ENCODE measurements at places on chromosomes 12 and 14.

GRCh38 chr12:41336041-41336549 lies 148.0 kb downstream of the PDZRN4 start:
- no peak for DNase-seq

GRCh38 chr12:49568442-49569162 lies 660 bp upstream of the MCRS1 start:
- DNase-seq: no peak

DNA sequence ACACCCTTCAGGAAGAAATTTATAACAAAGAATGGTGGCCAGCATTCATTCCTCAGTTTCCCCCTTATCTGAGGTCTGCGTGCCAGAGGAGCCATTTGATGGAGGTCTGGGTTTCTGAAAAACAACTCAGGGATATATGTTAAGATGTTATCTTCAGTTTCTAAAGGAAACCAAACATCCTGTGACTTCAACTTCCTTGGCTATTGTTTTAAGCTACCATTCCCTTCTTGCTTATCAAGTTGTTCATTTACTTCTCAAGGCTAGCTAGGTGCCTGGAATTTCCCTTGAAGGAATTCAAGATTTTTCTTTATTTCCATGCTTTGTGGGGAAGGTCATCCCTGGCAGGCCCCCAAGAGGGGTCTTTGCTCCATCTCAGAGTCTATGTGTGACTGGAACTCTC lies 27.1 kb upstream of the OXA1L start:
- DNase-seq: no peak

GRCh38 chr12:104535369-104535768 lies 78.6 kb downstream of the CHST11 start:
- no peak for DNase-seq

GRCh38 chr12:44960423-44960822 lies 84.3 kb upstream of the NELL2 start:
- DNase-seq: no peak

GRCh38 chr14:91444335-91445020 lies 26.9 kb upstream of the CCDC88C start:
- no peak for DNase-seq

GRCh38 chr12:124422570-124423523 lies 128.0 kb downstream of the RFLNA start:
- no peak for DNase-seq

DNA sequence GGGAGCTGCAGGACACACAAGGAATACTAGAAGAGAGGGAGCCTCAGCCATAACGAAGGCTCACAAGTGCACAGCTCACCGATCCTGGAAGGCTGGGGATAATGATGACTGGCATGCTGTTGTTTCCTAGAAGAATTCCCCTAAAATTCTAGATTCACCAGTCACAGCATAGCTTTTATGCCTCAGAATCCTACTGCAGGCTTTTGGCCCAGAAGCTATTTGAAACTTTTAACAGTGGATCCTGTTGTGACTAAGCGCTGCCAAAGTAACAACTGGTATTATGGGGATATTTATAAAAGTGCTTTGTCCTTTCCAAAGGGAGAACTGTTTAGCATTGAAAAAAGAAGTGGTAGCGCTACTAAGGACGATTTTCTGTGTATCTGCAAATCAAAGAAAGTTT lies 214.1 kb upstream of the PELI2 start:
- DNase-seq: no peak

DNA sequence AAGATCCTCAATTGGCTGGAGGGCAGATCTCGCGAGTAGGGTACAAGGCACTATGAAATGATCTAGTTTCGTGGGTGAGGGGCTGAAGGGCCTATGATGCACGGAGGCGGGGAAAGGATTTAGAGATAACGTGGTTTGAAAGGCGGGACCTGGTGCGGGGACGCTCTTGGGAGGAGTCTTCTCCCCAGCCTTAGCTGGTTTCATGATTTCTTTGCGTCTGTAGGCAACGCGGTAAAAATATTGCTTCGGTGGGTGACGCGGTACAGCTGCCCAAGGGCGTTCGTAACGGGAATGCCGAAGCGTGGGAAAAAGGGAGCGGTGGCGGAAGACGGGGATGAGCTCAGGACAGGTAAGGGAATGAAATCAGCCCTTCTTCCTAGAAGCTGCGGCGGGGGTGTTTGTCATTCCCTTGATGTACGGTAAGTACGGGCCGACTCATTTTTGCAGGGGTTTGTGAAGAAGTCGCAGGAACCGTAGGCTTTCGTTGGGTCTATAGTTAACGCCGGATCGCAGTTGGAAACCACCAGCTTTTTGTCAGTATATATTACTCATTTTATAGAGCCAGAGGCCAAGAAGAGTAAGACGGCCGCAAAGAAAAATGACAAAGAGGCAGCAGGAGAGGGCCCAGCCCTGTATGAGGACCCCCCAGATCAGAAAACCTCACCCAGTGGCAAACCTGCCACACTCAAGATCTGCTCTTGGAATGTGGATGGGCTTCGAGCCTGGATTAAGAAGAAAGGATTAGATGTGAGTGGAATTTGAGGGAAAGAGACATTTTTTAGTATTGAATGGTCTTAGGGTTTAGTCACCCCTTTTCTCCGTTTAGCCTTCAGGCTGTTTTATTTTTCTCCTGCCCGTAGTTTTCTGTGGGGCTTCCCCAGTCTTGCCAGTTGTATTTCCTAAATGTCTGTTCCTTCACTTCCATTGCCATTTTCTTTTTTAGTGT lies 602 bp downstream of the APEX1 start:
- peak; percentile 59 for DNase-seq

- DNase-seq: no peak
These were observed 36.9 kb downstream of the BCL11B start for GRCh38 chr14:99234961-99235571.

DNA sequence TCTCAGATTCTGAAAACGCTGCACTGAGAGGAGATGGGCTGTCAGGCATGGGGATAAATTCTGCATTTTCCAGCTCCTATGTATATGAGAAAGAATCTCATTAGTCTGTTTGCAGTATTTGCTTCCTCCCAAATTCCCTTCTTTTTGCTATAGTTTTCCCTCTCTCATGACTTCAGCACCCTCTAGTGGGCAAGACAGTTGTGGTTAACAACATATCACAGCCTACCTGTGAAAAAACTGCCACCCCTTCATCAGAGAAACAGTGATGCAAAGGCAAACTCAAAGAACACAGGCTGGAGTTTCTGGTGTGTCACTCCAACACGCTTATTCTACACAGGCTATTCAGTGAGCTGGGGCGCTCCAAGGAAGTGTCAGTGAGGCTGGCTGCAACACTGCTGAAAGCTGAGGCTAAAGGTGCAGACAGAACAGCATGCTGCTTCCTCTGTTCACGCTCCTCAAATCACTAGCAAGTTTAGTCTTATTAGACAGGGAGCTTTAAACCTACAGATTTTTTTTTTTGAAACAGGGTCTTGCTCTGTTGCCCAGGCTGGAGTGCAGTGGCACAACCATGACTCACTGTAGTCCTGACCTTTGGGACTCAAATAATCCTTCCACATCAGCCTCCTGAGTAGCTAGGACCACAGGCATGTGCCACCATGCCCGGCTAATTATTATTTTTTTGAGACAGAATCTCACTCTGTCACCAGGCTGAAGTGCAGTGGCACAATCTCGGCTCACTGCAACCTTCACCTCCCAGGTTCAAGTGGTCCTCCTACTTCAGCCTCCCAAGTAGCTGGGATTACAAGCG lies 19.3 kb downstream of the ZC2HC1C start:
- no peak for DNase-seq

DNA sequence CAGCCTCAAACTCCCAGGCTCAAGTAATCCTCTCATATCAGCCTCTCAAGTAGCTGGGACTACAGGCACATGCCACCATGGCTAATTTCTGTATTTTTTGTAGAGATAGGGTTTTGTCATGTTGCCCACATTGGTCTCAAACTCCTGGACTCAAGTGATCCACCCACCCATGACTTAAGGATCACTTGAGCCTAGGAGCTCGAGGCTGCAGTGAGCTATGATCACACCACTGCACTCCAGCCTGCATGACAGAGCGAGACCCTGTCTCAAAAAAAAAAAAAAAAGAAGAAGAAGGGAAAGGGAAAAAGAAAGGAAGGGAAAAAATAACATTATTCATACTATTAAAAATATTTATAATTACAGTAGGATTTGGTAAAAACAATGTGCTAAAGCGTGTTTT lies 19.2 kb downstream of the EPS8 start:
- no peak for DNase-seq

- no peak for DNase-seq
These were observed 487.7 kb upstream of the NOVA1 start for GRCh38 chr14:27085500-27085899.

GRCh38 chr12:76942267-76942666 lies 63.4 kb upstream of the CSRP2 start:
- DNase-seq: no peak

- no peak for DNase-seq
These were observed 549.7 kb upstream of the TMEM132C start for GRCh38 chr12:127717278-127717677.

DNA sequence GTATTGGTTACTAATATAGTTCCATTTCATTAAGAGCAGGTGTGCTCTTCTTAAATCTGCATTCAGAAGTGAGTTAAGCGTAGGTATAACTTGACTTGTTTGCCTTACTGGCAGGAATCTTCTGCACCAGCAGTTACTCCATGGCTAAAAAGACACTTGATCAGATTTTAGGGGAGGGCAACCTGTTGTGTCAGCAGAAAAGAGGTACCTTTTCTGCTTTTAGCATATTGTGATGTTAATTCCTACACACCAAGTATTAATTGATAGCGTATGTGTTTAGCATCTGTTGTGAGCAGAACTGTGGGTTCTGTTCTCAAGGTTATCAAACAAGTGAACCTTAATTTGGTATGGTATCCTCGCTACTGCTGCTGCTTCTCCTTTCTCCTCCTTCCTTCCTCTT lies 38.3 kb downstream of the TTLL5 start:
- DNase-seq: no peak

DNA sequence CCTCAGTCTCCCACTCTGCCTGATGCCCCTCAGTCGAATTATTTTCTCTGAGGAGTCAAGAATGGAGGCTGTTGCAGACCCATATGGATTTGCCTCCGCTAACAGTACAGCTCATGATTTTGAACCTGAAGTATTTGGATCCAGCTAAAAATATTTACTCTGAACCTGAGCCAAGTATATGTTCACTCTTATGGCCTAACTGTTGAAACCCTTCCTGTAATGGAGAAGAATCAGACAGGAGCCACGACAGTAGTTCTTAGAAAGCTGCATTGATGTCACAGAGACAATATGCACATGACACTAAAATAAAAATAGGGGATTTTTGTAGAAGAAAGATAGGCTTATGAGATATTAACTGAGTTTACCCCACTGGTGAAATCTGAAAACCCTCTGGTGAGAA lies 1128.3 kb upstream of the FLRT2 start:
- no peak for DNase-seq

- DNase-seq: no peak
These were observed 7.4 kb upstream of the AMIGO2 start for GRCh38 chr12:47087088-47087688.

DNA sequence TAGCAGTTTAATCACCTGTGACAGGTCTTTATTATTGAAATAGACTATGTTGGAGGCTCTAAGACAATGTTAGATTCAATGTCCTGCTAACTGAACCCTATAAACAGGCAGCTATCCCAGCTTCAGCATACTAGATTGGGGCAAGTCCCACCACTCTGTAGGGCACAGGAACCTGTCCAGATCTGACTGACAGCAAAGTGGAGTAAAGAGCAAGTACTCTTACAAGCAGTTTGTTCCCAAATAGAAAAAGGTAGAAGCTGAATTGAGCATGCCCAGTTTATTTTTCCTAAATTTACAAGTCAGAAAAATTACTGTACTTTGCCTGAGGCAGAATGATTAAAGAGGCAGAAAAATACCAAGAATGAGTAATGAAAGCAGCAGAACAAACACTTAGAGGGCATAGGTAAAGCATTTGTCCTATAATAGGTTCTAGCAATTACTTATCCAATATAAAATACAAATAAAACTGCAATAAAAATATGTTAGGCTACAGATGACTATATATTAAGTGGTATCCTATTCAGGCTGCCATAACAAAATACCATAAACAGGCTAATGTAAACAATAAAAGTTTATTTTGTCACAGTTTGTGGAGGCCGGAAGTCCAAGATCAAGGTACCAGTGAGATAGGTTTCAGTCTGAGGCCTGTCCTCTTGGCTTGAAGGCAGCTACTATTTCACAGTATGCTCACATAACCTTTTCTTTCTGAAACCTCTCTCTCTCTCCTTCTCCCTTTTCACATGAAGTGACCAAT lies 868.2 kb downstream of the C12orf50 start:
- DNase-seq: no peak

- DNase-seq: no peak
These were observed 151.1 kb upstream of the TBX3 start for GRCh38 chr12:114835031-114835430.

- no peak for DNase-seq
These were observed 80.2 kb downstream of the BAZ1A start for GRCh38 chr14:34794941-34795340.

DNA sequence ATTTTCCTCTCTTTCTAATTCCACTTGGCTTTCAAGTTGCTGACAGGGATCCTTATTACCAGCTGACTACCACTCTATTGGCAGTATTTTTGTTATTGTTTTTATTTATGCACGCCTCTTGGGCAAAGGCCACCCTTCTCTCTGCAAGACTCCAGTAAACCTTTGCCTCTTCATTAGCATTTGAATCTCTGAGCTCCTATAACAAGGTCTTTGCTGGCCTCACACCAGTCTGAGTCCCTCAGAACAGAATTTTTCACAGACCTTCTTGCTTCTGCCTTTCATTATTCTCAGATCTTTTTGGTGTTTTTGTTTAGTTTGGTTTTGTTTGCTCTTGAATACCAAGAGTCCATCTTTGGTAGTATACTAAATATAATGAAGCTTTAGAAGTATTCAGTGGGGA lies 145.9 kb downstream of the PDZRN4 start:
- DNase-seq: no peak

DNA sequence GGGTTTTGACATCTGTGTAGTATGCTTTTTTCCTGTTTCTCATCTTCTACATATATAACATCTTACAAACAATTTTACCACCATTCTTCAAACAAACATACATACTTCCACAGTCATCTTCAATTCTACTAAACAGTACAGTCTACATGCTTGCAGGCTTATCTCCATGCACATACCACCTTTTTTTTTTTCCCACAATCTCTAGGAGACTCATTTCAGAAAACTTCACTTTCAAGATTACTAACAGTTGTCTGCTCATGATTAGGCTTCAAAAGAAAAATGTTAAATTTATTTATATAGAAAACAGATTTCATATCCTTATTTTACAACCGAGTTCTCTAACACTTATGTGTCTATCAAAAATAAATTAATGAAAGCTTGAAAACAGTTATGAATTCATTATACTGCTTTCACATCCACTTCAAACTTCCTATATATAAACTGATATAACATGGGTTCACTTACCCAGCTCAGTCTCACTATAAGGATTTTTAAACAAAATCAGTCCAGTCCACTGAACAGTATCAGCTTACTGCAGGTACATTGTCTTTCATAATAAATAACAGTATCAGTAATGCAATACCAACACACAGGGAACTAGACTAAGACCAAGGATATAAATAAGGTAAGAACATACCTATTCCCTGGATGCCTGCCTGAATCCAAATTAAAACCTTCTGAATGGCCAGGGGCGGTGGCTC lies 42.5 kb downstream of the LRP6 start:
- DNase-seq: no peak

All from D721Med (cell line).